ENCODE measurements at places on chromosomes 5 and 9.

DNA sequence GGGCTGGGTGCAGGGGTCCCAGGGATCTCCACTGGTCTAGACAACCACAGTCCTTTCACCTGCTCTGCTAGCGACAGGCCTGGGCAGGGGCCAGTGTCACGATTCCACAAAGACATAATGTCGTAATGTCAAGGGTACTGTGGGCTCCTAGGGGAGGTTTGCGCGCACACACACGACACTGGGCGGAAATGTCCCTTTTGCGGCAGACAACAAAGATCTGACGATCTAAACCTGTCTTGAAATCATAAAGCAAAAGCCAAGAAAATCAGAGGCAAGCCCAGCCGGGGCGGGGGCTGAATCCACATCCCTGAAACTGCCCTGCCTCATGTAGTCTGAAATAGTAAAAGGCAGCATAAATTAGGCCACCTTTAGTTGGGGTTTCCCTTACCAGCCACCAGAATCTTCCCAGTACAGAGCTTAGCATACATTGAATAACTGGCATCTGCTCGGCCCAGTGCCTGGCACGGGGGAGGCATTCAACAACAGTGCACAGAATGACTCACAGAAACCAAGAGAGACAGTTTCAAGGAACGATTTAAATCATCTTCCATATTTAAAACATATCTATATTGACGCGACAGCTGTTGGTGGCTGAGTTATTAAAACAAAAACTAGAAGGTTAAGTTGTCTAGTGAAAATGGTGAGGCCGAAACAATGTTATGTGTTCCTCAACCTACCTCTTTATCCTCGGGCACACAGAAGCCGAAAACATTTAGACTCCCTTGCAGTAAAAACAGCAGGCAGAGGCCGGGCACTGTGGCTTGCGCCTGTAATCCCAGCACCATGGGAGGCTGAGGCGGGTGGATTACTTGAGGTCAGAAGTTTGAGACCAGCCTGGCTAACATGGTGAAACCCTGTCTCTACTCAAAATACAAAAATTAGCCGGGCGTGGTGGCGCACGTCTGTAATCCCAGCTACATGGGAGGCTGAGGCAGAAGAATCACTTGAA, 151.0 kb downstream of the MYO10 start:
- no peak for DNase-seq

GRCh38 chr9:21750021-21750735, 52.3 kb upstream of the MTAP start:
- no peak for DNase-seq

GRCh38 chr5:108531367-108532128, 149.7 kb upstream of the FBXL17 start:
- DNase-seq: no peak

GRCh38 chr9:80679916-80680315, 1009.4 kb downstream of the TLE1 start:
- no peak for DNase-seq

DNA sequence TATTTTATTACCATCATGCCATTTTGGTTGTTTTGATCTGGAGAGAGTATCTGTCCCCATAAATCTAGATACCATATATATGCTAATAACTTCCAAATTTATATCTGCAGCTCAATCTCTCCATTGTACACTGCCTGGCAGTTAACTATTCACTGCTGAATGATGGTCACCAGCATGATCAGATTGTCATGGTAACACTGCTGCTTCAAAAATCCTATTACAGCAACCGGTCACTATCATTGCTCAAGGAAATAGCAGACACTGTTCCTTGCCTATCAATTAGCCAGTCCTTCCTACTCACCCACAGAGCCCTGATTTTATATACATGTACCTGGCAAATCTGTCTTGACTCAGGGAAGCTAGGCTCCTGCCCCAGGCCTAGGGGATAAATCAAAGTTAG, 11.5 kb downstream of the REEP5 start:
- no peak for DNase-seq
